ENCODE measurements at places on chromosomes 7 and 10.

DNA sequence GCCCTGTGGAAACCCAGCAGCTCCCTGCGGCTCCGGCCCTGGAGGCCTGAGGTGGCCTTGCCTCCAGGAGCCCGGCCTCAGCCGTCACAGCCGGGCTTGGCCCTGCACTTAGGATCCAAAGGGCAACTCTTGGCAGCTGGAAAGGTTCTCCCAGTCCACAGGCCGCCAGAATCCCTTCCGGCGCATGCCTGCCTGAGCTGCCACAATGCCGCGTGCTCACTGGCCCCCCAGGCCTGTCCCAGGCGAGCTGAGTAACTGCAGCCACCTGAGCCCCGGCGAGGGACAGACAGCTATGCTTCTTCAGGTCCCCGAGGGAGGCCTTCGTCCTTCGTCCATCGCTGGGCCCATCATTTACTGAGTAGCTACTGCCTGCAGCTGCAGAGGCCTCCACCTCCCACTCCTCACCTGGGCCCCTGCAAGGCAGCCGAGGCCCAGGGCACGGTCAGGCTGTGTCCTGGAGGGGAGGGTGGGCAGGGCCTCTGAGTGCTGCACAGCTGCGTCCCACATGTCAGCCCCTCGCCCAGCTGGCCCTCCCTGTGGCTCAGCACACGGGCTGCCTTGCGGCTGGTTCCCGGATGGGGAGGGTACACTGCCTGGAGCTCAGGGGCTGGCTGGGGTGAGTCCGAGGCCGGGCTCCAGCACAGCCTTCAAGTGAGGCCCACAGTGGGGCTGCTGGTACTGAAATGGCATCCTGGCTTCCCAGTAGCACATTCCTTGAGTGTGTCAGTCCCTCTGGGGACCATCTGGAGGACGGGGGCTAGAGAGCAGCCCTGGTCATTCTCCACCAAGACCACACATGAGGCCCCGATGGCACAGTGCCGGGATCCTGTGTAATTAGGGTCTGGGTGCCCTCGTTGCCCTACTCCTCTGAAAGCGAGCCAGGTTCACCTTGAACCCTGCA, 172.5 kb downstream of the ELFN1 start:
- no peak for DNase-seq

- peak; percentile 38 for DNase-seq
Measured at GRCh38 chr10:12186323-12186722, 9.4 kb downstream of the NUDT5 start.

GRCh38 chr10:100148353-100149211, 37.2 kb downstream of the ERLIN1 start:
- no peak for DNase-seq

GRCh38 chr7:151243408-151244195, 4.9 kb downstream of the SMARCD3 start:
- DNase-seq, result peak; percentile 56

GRCh38 chr7:85274454-85274853, 87.6 kb upstream of the SEMA3D start:
- DNase-seq, result no peak

DNA sequence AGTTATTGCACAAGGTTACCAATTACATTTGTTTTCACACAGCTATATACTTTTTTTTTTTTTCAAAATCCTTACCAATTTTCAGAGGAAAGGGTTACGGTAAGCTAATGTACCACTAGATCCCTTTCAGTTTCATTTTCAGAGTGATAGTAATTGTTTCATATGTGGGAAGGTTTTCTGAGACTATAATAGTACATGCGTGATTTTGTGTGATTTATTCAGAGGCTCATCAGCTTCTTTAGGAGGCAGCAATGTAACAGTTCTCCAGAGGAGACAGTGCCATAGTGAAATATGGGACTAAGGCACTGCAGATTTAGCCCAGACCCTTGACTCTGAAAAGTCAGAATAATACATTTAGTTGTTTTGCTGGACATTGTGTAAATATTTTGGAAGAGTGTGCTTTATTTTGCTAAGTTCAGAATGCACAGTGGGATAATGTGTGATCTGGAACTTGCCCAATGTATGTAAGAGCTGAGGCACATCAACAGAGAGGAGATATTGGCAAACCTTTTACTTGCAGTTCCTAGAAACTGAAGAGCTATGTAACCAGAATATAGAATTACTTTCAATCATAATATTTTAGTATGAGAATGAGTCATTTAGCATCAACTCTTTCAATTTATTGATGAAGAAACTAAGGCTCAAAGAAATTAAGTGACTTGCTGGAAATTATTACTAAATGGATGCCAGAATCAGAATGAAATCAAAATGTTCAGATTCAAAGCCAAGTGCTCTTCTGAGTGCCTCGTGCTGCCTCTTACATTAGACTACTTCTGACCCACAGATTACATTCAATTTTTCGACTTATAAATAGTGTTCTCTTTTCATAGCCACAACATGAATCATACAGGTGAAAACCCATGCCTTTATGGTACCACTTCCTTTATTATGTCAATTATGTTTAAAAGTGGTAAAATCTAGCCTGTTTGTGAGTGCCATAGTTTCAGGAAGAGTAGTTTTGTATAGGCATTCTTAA, 207.7 kb upstream of the TEX47 start:
- no peak for DNase-seq

- DNase-seq, result no peak
Measured at GRCh38 chr10:89371079-89371478, 6.8 kb upstream of the IFIT1B start.

DNA sequence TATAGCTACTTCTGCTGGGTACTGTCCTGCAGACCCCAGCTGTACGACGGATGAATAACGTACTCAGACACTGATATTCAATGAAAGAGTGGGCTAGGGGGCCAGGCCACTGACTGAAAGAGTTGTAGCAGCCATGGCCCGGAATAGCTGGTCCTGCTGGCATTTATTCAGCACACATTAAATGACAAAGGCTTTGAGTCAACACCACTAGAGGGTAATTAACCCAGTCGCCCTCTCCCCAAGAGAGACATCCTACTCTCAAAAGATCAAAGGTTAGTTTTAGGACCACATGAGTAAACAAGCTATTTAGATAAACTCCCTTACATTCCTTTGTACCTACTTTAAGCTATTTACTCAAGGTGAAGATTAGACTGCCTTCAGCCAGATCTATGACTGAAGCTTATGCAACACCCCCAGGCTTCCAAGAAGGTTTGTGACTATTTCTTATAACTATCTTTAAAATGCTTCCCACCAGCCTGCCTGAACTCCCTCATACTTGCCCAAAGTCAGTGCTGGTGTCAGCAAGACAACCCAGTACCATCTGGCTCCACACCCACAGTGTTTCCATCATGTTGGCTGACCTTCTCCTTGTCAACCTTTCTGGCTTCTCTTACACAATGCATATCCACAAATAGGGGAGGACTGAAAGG, 629.1 kb downstream of the SORCS1 start:
- DNase-seq, result no peak

DNA sequence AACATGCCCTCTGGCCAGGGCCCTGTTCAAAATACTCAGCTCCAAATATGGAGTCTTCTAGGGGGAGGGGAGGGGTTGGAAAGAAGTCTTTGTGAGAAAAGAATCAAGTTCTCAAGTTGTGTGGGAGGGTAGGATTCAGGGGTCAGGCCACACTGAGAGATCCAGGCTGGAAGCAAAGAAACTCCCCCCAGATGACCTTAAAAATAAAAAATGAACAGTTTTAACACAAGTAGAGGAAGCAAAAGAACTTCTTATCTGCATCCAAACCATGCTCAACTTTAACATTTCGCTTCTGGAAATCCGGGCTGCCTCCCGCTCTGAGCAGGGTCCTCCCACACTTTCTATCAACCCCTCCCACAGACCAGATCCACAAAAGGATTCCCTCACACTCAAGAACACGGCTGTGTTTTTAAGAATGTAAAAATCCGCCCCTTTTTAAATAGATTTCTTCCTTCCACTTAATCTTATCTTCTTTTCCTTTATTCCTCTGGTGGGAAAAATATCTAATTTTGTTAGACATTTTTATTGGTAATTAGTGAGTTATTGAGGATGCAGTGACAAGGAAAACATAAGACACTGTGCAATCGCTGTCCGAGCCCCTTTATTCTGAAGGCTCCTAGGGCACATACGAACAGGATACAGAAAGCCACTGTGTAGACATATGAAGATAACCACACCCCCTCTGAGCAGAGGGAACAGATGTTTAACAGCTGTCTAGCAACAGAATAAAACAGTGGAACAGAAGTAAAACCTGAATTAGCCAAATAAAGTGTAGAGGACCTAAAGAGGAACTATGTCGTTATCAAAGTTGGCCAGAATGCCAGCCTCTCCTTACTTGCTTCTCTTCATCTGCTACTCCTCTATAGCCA, 43.8 kb downstream of the CYTH3 start:
- DNase-seq, result no peak

GRCh38 chr7:45181991-45182855, 24.6 kb downstream of the RAMP3 start:
- DNase-seq, result no peak

- DNase-seq, result peak; percentile 49
Measured at GRCh38 chr7:133230591-133231194, 22.2 kb upstream of the EXOC4 start.

DNA sequence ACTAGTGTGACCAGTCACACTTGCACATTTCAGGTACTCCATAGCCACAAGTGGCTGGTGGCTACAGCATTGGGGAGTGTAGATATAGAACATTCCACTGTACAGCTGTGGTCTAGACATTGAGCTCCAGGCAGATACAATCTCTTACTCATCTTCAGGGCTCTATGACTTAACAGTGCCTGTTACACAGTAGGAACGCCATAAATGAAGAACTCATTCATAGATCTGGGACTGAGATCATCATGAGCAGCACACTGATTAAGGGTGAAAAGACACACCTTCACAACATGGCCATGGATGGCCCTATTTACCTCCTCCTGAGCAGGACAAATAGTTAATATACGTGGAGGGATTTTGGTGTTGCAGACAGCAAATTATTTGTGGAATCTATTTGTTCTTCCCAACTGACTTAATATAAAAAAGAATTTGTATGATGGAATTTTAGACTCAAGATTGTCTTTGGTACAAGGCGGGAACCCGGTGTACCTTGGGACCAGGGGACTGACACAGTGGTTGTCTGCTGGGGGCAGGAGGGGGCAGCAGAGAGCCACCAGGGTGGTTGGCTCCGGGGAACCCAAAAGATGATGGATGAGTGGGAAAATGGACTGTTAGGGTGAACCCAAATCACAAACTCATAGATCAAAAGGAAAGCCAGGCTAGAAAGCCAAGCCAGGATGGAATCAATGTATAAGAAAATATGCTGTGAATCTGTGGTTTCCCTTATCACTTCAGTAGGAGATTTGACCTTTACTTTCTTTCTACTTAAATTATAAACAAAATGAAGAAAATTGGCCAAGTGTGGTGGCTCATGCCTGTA, 24.3 kb upstream of the CPA2 start:
- DNase-seq, result peak; percentile 67

DNA sequence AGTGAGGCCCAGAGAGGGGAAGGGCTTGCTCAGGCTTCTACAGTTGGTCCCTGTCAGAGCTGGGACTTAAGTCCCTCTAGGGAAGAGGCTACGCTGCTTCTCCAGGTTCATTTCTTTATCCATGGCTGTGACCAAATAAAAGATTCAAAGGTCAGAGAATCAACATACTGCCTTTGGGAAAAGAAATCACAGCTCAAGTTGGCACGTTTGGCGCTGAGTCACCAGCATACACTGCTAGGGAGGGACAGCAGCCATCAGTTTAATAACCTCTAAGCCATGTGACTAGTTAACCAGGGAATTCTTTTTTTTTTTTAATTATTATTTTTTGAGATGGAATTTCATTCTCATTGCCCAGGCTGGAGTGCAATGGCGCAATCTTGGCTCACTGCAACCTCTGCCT, 28.4 kb upstream of the CRHR2 start:
- no peak for DNase-seq

GRCh38 chr7:135552148-135552547, 5.6 kb upstream of the NUP205 start:
- no peak for DNase-seq

GRCh38 chr7:25967278-25968204, 184.5 kb upstream of the NFE2L3 start:
- no peak for DNase-seq

DNA sequence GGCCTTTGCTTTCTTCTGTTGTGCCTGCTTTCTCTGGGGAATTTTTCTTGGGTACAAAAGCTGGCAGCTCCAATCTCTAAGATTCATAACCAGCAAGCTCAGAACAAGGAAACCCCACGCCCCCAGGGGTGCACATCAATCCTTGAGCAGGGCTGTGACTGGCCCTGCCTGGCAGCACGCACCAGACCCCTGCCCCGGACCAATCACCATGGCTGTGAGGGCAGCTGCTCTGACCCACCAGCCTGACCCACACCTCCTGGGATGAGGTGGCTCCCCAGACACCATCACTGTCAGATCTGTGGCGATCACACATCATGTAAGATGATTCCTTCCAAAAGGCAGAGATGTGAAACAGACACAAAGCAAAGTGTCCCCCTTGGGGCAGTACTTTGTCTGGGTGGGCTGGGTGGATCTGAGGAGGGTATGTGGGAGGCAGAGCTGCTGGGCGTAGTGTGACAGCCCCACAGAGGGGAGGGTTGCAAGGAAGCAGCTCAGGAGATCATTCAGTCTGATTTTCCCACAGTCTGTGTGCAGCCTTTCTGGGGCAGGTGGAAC, 175.5 kb upstream of the SHH start:
- no peak for DNase-seq

GRCh38 chr10:19986591-19986990, 170.4 kb downstream of the PLXDC2 start:
- no peak for DNase-seq

DNA sequence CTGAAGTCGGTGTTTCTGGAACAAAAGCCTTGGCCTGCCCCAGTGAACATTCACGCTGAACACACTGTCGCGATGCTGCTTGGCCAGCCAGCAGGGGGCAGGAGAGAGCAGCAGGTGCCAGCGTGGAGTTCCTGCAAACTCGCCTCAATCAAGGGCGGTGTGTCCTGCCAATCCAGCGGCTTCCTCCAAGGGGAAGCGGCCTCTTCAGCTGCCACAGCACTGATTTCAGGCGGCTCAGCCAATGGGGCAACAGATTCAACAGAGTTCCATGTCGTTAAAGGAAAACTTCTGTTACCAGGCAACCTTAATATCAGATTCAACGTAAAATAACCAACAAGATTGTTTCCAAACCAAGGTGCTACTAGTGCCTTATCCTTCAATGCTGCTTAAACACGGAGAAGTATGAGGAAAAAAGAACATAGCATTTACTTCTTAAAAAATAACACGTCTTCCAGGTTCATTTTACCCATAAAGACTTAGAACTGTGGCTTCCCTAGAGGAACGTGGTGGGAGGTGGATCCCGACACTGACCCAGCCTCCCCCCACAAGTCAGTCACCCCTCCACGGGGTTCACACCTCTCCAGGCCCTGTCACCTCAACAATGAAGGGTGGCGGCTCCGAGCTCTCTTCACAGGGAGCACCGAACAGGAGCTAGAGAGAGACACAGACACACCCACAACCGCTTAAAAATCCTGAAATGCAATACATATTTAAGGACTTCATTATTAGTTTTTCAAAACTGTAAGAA, 178.2 kb downstream of the DIP2C start:
- DNase-seq, result peak; percentile 86

GRCh38 chr7:73732397-73732796, 6.2 kb downstream of the ABHD11 start:
- no peak for DNase-seq

GRCh38 chr10:86374664-86375063, 8.1 kb upstream of the GRID1 start:
- DNase-seq, result no peak

- no peak for DNase-seq
Measured at GRCh38 chr7:105413887-105414437, 25.2 kb upstream of the SRPK2 start.

Measured in CD4-positive, alpha-beta T cell treated with Interleukin-6 for 4 hours (primary cell).